ENCODE measurements at places on chromosomes 4 and X.

GRCh38 chr4:61628282-61628681, 428.2 kb downstream of the ADGRL3 start:
- no peak for DNase-seq

GRCh38 chr4:3295837-3296624, 3.2 kb downstream of the RGS12 start:
- no peak for DNase-seq

GRCh38 chr4:83618431-83618830, 82.5 kb downstream of the GPAT3 start:
- no peak for DNase-seq

DNA sequence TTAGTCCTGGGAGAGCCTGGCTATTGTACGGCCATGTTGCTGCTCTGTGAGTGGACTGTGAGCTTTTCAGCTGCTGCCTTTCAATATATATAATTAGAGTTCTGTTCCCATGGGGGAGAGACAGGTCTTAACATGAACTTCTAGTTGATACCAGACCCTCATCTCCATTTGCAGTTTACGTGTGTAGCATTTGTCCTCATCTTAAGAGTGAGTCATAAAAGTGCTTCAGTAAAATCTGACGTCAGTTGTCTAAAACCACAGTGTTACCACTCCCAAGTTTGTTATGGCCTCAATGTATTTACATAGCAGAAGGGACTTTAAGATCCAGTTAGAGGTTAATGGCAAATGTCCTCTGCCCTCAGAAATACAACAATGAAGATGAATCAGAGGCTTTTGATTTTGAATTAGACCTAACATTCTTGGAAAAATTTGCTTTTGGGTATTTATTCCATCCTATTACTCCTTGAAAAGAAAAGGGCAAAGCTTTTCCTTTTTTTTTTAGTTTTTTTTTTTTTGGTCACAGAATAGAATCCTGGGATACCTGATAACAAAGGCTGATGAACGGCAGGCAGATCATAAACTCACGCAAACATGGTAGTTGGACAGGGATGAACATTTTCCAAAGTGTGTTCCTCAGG, 38.6 kb downstream of the PHOX2B start:
- no peak for DNase-seq

DNA sequence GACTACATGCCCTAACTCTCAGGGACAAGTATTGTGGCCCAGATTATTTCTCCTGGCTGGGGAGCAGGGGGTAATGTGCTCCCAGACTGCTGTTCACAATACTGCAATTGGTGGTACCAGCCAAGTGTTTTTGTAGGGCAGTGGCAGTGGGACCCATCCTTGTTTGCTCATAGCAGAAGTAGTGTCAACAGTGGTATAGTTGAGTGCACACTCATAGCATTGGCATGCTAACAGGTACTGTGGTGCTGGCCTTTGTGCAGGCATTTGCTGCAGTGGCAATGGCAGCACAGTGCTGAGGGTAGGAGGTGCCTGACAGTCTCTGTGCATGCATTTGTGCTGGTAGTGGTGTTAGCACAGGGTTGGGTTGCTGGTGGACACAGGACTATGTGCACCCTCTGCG, 995.0 kb downstream of the SH3BGRL start:
- no peak for DNase-seq

DNA sequence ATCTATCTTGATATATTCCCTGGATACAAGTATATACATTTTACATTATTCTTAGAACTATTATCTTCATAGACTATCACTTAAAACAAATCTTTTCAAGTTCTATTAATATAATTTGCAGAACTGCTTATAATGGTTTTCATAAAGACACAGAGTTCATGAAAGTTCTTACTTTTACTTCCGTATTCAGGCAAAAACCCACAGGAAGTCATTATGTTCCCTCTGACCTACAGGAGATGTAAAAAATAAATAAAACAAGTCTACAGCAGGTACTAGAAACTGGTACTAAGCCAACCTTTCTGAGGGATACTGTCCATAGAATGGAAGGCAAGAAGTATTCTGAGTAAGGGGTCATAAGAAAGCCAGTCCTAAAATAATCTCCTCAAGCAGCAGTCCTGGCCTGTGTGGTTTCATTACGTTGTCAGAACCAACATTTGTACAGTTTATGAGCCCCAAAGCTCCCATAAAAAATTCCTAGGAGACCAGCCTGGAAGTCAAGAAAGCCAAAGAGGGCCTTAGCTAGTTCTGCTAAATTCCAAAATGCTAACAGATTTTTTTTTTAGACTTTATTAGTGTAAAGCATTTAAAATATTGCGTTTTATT, 68.6 kb downstream of the CAMK2D start:
- DNase-seq, result peak; percentile 9

GRCh38 chrX:9403374-9403773, 61.5 kb upstream of the TBL1X start:
- no peak for DNase-seq

GRCh38 chrX:154382483-154383069, 3.5 kb downstream of the EMD start:
- DNase-seq, result no peak

GRCh38 chr4:6856391-6856790, 53.2 kb upstream of the TBC1D14 start:
- DNase-seq, result no peak

GRCh38 chrX:5380426-5380825, 848.2 kb downstream of the NLGN4X start:
- DNase-seq, result no peak

DNA sequence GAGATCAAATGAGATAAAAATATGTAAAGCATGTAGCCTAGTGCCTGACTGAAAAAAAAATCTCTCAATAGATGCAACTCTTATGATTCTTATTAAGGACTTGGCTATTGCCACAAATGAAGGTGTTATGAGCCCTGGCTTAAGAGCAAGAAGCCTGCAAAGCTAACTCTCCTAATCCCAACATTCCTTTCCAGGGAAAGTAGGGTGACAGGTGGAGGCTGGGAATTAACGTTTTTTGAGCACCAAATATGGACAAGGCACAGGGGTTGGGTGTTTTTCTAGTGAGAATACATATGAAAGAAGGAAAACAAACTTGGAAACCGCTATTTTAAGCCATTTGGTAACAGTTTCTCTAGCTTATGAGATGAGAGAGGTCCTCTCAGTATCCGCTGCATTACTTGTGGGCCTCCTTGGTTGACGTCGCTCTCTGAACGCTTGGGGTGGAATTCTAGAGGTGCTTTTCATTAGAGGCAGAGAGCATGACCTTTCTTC, 2.4 kb downstream of the RHOH start:
- DNase-seq, result peak; percentile 47

- DNase-seq, result no peak
Observed at GRCh38 chrX:39911278-39911897, 186.4 kb downstream of the BCOR start.

DNA sequence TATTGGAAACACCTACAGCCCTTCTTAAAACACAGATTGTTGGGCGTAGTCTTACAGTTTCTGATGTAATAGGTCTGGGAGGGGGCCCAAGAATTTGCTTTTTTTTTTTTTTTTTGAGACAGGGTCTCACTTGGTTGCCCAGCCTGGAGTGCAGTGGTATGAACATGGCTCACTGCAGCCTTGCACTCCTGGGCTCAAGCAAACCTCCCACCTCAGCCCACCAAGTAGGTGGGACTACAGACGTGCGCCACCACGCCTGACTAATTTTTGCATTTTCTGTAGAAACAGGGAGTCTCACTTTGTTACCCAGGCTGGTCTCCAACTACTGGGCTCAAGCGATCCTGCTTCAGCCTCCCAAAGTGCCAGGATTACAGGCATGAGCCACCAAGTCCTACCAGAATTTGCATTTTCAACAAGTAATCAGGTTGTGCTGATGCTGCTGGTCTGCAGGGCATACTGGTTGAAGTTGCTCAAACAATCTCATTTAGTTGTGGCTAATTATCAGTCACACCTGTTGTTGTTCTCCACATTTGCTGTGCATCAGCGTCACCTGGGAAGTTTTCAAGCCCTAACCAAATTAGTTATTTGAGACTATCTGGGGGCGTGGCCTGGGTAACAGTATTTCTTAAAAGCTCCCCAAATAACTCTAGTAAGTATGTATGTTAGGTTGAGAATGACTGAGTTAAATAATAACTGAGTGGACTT, 14.0 kb downstream of the TMEM154 start:
- no peak for DNase-seq

DNA sequence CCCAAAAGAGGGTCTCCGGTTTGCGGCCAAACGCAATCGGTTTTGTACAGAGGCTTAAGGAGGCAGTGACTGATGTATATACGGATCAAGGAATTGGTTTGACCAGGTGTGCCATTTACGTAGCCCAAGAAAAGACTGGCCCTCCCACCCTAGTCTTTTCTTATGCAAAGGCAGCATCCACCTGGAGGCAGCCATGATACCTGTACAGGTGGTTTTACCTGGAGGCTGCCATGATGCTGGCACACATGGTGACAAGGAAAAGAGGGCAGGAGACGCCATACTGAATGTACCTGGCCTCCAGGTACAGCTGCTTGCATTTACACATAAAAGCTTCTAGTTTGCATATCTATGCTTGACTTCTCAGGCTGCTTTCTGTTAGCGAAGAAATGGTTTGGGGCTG, 917.7 kb upstream of the INTU start:
- no peak for DNase-seq

GRCh38 chr4:162847945-162848549, 318.6 kb downstream of the NAF1 start:
- DNase-seq, result no peak

DNA sequence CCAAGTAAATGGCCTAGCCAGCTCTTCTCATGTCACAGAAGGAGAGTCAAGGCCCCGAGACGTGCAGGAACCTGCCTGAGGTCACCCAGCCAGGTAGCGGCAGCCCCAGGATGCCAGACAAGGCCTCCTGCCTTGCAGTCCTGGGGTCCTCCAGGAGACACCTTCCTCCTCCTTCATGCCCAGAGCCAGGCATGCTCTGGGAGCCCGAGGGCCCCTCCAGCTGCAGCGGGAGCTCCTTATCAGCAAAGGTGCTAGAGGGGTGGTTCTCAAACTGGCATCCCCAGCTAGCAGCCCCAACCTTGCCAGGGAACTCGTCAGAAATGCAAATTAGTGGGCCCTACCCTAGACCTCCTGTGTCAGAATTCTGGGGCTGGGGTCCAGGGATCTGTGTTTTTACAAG, 56.2 kb upstream of the AFAP1 start:
- no peak for DNase-seq

DNA sequence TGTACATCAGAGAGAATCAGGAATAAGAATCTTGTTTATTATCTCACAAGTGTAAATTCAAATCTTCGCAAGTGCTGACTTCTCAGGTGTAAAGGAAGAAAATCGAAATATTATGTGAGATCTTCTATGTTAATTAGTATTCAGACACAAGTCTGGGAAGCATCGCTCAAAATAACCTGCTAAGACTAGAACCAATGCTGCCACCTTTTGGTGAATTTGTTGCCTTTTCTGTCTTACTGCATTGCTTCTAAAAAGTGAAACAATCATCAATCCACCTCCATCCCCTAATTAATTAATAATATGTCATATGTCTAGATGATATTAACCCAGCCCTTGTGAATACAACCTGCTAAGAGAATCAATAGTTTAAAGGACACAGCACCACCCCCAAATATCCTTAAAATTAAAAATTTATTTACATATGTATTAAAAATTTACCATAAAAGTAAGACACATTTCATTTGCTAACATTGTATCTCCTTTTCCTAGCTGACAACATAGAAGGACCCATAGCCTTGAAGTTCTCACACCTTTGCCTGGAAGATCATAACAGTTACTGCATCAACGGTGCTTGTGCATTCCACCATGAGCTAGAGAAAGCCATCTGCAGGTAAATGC, 3.5 kb downstream of the EPGN start:
- peak; percentile 27 for DNase-seq

GRCh38 chr4:8871417-8872401, at the start of gene HMX1:
Gene HMX1, minus strand, starts transcription at chr4:8871839. Its CDS starts 225 bp downstream, at chr4:8871614.
- DNase-seq, result no peak

- no peak for DNase-seq
Observed at GRCh38 chr4:7075962-7076695, 8.3 kb upstream of the GRPEL1 start.

- no peak for DNase-seq
Observed at GRCh38 chrX:147894366-147894963, 17.3 kb upstream of the FMR1 start.

DNA sequence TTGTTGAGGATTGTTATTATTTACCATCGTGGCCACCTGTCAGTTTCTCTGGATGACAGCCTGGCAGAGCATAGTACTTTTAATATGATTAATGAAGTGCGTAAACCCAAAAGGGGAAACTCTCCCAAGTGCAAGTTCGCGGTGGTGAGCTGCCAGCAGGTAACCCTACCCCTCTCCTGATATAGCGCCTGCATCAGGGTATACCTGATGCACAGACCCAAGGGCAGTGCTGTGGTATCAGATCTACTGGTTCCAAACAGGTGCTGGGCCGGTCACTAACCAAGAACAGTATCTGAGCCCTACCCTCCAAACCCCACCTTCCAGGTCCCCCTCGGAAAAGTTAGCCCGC, 1.6 kb downstream of the RNF150 start:
- no peak for DNase-seq

DNA sequence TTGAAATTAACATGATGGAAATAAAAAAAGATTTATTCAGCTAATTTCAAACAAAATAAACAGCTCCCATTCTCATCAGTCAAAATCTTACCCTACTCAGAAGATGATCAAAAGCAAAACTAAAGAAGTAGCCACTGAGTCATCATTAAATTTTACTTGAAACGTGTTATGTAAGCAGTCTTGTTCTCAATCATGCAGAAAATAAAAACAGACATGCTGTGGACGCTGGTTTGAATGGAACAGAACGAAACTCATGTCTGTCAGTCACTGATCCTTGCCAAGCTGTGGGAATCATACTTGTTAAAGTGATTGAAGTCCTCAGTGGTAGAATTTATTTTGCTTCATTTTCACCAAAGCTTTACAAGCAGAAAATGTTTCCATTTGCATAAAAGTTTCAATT, 77.2 kb upstream of the TLR3 start:
- DNase-seq, result no peak

- DNase-seq, result no peak
Observed at GRCh38 chr4:74534121-74534520, 89.2 kb downstream of the AREG start.

DNA sequence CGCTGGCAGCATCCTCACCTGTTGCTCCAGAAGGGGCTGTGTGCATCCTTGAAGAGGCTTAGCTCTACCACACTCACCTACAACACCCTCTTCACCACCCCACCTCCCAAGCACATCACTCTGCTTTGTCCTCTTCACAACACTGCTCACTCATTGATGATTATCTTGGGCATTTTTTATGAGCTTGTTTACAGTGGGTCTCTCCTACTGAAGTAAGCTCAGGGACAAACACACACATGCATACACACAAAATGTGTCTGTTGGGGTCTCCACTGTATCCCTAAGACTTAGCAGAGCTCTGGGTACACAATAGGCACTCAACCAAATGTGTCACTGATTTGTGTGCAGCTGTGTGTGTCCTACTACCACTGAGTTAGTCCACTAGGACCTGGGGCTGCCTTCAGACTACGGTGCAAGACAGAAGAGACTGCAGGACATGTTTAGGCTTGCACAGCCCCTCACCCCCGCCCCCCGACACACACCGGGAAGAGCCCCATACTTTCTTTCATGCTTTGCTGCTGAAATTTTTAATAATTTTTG, 1.3 kb upstream of the GABRE start:
- DNase-seq, result no peak
